ENCODE measurements at places on chromosomes 2 and 18. TPM values are rescaled to one million over a fixed set of nuclear protein-coding genes. Genes with fewer than 3 reads are reported as not detected.

The MOGAT1 gene
- 0.27 TPM for polyA plus RNA-seq

The STPG4 gene
- polyA plus RNA-seq, result 0.12 TPM

The CYP27A1 gene
- polyA plus RNA-seq, result 49.7 TPM

The PRKRA gene
- polyA plus RNA-seq, result 91.7 TPM

The PPP1R1C gene
- 3.5 TPM for polyA plus RNA-seq

The MC4R gene
- 0.35 TPM for polyA plus RNA-seq

The TNFRSF11A gene
- 2.8 TPM for polyA plus RNA-seq

The LINC00305 gene
- 3.6 TPM for polyA plus RNA-seq

The XPO1 gene
- polyA plus RNA-seq, result 322 TPM

The UGT1A9 gene
- 4.9 TPM for polyA plus RNA-seq

The GRP gene
- polyA plus RNA-seq, result 0.50 TPM

The C18orf32 gene
- 23.8 TPM for polyA plus RNA-seq

The HOXD8 gene
- polyA plus RNA-seq, result 170 TPM

The POTEI gene
- polyA plus RNA-seq, result 0.08 TPM

The STAT1 gene
- 139 TPM for polyA plus RNA-seq

The GPR55 gene
- 0.17 TPM for polyA plus RNA-seq

The ADGRF3 gene
- polyA plus RNA-seq, result 2.5 TPM

The LHCGR gene
- polyA plus RNA-seq, result 0.37 TPM

The C2orf78 gene
- polyA plus RNA-seq, result not detected

The ACMSD gene
- polyA plus RNA-seq, result 43.9 TPM

The EGR4 gene
- not detected for polyA plus RNA-seq

The TEX44 gene
- not detected for polyA plus RNA-seq

The CRYBA2 gene
- not detected for polyA plus RNA-seq

The CCDC178 gene
- polyA plus RNA-seq, result 1.6 TPM

The NCL gene
- 1,232 TPM for polyA plus RNA-seq

The SKOR2 gene
- not detected for polyA plus RNA-seq

The ST3GAL5 gene
- polyA plus RNA-seq, result 14.7 TPM

The GULP1 gene
- 67.8 TPM for polyA plus RNA-seq

The CHST9 gene
- polyA plus RNA-seq, result 5.3 TPM

The MLPH gene
- 3.6 TPM for polyA plus RNA-seq

The CD302 gene
- 13.2 TPM for polyA plus RNA-seq

The RABL2A gene
- polyA plus RNA-seq, result 73.0 TPM

The PROKR1 gene
- 0.40 TPM for polyA plus RNA-seq

The MRPL53 gene
- polyA plus RNA-seq, result 37.7 TPM

The TUBB8B gene
- polyA plus RNA-seq, result 0.96 TPM

The MERTK gene
- 22.9 TPM for polyA plus RNA-seq

The TRIM43B gene
- polyA plus RNA-seq, result 0.17 TPM

The PLB1 gene
- polyA plus RNA-seq, result 1.2 TPM

The DYNAP gene
- 0.08 TPM for polyA plus RNA-seq

The VSNL1 gene
- 4.4 TPM for polyA plus RNA-seq

The DYSF gene
- 15.4 TPM for polyA plus RNA-seq

The POTEJ gene
- polyA plus RNA-seq, result not detected

The ST6GAL2 gene
- 24.7 TPM for polyA plus RNA-seq

The REG3G gene
- polyA plus RNA-seq, result not detected

The SERPINB12 gene
- polyA plus RNA-seq, result not detected

The VIL1 gene
- 23.3 TPM for polyA plus RNA-seq
